ENCODE measurements at places on chromosomes 1 and 21.

- no peak for DNase-seq
Measured at GRCh38 chr1:156143765-156144489, 9.5 kb upstream of the SEMA4A start.

- DNase-seq, result no peak
Measured at GRCh38 chr1:55503663-55504305, 288.6 kb upstream of the USP24 start.

DNA sequence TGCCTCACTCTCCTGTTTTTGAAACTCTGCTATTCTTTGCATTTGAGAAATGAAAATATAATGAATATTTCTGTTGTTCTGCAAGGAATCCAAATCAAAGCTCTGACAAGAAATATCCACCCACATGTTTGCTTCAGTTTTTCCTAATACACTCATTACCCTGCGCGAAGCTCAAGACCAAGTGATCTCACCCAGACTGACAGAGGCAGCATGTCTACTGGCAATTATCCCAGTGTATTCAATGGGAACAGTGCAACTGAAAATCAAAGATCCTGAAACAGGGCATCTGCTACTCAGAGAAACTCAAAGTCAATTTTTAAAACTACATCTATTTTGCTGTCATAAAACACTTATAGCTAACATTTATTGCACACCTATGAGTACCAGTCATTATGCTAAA, 321.0 kb upstream of the LRRC7 start:
- DNase-seq, result no peak

DNA sequence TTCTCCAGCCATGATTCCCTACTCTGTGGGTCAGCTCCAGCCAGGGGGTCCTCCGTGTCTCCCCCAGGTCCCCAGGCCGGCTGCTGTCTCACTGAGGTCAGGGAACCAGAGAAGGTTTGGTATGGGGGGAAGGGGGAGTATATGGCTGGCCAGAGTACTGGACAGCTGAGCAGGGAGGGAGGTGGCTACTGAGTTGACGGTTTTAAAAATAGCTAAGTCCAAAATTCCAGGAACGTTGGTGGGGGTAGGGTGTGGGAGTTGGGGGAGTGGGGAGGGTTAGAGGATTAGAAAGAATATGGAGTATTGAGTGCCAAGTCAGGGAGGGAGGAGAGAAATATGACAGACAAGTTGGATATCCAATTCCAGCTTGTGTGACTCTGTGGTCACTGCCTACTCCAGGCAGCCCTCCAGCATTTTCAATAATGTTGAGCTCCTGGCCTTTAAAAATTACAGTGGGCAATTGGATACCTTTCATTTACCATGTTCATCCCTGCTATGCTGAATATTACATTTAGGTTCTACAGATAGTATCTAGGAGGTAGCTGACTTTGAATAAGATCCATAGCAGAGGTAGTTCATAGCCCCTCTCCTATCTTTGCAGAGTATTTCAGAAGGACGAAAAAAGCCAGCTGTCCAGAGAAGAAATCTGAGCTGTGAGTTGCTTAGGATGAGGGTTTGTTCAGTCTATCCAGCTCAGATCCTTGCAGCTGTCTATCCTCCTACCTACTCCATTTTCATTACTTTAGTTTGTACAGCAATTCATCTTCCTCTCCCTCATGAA, at the start of gene HJV:
Gene HJV (minus strand): TSS at position 114 of the 781 bp plus-strand sequence. CDS start 1,504 bp downstream, outside the sequence.
- no peak for DNase-seq

DNA sequence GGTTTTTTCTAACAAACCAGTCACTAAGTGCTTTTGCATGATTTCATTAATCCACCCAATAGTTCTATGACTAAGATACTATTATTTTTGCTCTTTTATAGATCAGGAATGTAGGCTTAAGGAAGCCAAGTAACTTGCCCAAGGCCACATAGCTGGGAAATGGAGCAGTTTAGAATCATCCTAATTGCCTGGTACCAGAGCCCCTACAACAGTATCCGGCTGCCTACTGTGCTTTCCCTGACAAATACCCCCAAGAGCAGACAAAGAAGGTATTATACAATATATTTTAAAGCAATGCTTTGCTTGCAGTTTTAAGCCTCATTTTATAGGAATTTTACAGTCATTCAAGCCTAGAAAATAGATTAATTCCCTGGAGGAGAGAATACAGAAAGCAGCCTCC, 45.5 kb upstream of the RASAL2 start:
- no peak for DNase-seq

- no peak for DNase-seq
Measured at GRCh38 chr1:42034426-42034825, 115.7 kb upstream of the HIVEP3 start.

- DNase-seq, result no peak
Measured at GRCh38 chr21:39531840-39532239, 80.1 kb downstream of the SH3BGR start.

DNA sequence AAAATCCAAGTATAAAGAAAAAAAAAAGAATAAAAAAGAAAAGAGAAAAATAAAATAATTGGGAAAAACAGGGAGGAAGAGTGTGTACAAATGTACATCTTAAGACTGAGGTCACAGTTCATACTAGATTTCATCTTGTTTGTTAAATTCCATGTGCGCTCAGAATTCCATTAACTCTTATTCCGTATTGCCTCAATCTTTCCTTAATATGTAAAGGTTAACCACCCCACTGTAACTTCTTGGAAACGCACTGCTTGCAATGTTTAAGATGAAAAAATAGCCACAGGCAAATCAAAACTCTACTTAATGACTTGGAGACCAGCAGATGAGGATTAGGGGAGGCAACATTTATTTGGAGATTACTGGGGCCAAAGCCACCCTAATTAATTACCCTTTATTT, 23.9 kb upstream of the KCNE1 start:
- no peak for DNase-seq

DNA sequence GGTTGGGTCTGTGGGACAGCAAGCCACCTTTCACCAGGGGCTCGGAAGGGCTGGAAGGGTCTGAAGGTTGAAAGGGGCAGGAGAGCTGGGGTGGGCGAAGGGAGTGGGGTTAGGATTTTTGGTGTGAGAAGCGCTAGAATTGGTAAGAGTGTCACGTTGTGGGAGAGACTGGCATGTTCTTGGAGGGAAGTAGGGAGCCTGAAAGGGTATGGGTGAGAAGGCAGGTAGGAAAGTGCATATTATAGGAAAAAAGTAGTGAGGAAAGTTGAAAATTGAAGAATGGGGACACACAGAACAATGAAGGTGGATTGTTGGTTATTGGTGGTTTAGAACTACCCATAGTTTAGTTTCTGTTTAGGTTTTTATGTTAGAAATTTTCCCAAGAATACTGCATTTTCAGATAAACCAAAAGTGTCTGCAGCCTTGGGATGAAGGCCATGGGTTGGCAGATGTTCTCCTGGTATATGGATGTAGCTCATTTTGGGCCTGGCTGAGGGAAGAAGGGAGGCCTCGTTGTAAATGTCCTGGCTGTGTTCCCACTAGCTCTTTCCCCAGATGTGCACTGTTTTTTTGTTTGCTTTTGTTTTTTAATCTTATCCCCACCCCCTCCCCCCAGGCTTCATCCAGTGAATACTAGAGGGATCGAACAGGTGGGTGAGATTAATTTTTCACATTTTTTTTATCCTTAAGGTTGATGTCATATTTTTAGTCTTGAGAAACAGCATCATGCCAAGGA, 1.2 kb downstream of the LRRC42 start:
- no peak for DNase-seq

GRCh38 chr21:39238275-39238674, 55.0 kb upstream of the PSMG1 start:
- DNase-seq, result no peak

GRCh38 chr1:59997479-59998115, 71.0 kb upstream of the CYP2J2 start:
- DNase-seq, result no peak

- DNase-seq, result no peak
Measured at GRCh38 chr1:64046243-64046642, 157.2 kb upstream of the UBE2U start.

GRCh38 chr1:36306210-36306901, at the start of gene SH3D21:
Gene SH3D21 (plus strand): TSS chr1:36306368. CDS start chr1:36306421, 53 bp downstream.
- peak; percentile 34 for DNase-seq

GRCh38 chr1:7938070-7938469, 2.6 kb downstream of the TNFRSF9 start:
- DNase-seq, result no peak

- DNase-seq, result no peak
Measured at GRCh38 chr1:218510153-218510772, 165.1 kb downstream of the TGFB2 start.

DNA sequence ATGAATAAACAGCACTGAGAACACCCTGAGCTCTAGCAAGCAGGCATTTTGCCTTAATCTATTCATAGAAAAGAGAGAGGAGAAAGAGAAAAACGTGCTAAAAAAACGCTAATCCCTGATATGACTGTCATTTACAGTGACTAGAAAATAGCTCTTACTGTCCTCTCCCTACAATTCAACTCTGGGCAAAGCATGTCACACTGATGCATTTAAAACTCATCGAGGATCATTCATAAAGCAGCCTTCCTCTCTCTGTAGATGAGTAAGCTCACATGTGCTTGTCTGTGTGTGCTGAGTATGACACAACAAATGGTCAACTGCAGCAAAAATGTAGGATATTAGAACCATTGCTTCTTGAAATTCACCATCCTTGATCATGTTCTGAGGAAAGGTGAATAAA, 109.0 kb downstream of the SGIP1 start:
- no peak for DNase-seq

DNA sequence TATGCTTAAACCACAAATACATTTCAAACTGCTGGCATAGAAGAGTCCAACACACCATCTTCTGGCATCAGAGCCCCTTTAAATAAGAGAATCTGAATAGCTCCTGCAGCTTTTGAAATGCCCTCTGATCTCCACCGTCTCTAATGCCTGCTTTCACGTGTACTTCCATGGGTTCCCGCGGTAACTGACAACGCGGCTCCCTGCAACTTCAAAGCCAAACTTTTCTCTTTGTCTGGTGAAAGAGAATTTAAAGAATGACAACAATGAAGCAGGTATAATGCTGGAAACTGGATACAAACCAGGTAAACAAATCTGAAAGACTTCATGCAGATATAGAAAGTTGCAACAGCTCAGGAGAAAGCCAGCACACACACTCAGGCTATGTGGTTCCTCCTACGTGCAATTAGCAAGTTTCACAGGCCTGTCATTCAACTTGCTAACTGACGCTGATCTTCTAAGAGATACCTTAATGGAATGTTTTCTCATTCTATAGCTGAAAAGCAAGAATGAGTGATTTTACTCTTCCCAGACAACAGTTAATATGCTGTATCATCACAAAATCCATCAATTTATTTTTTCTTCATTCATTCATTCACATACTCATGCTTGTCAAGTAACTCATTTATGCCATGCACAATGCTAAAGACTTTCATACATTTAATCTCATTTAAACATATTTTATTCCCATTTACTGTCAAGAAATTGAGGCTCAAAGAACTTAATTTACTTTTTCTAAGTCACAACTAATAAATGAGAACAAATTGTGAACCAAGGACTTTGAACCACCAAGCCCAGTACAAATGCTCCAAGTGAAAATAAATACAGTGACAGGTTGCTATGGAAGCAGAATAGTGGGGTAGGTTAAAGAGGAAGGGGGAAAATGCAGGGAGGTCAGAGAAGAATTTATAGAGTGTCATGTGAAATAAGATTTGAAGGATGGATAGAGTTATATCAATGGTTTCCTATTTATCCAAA, 202.7 kb upstream of the SNX7 start:
- DNase-seq, result no peak

DNA sequence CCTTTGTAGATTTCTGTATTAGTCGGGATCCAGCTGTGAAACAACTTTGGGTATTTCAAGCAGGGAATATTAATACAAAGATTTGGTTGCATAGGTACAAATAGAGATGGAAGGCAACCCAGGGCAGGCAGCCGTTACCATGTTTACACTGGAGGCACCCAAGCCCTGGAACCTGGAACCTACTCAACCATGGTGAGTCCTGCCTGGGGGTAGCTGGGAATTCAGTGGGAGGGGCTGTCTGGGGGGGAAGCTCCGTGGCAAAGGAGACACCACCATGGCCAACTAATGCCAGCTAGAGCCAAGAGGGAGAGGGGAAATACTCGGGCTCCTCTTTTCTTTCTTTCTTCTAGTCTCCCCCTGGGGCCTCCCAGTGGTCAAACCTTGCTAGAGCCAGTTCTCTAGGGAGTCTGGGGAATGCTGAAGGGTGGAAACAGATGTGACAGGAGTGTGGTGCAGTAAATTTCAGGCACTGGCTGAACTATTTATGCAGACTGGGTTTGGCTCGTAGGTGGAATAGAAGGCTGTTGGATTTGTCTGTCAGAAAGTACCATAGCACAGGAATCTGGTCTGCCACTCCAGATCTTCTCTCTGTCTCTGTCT, 91.9 kb upstream of the CACNA1E start:
- no peak for DNase-seq

DNA sequence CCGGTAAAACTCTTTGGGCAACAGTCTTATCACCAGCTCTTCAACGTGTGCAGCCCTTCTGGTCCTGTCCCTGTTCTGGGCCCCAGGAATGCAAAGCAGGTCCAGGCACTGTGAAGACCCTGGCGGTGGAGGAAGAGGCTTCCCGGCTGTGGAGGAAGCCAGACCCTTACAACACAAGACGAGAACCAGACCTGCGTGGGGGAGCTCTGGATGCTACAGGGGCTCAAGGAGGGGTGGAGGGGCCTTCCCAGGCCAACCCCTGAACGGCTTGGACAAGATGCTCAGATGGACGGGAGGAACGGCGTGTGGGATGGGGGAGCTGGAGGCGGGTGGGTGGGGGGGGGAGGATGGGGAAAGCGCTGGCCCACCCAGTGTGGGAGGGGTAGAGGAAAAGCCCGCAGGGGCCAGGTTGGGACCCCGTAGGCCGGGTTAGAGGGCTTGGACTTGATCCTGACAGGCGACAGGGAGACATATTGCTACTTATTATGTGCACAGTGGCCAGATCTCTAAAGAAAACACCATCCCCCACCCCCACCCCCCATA, 5.1 kb upstream of the OLIG2 start:
- DNase-seq, result no peak

GRCh38 chr21:40373761-40374160, 473.2 kb downstream of the DSCAM start:
- no peak for DNase-seq

GRCh38 chr1:37989361-37989930, 376 bp downstream of the SF3A3 start:
- no peak for DNase-seq

DNA sequence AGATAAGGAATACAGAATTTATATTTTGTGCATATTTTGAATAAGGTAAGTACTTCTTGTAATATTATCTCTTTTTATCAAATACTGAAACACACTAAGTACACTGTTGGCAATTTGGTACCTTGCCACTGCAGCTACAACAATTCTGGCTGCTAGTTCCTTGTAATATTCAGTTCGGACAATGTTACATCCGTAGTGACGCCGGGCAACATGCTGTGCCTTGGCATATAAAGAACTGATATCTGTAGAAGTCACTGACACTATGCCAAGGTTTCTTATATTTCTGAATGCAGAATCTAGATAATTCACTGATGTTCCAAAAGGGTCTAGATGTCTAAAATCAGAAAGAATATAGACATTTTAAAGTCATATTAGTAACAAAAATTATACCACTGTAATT, 17.5 kb downstream of the TRMT1L start:
- DNase-seq, result no peak

DNA sequence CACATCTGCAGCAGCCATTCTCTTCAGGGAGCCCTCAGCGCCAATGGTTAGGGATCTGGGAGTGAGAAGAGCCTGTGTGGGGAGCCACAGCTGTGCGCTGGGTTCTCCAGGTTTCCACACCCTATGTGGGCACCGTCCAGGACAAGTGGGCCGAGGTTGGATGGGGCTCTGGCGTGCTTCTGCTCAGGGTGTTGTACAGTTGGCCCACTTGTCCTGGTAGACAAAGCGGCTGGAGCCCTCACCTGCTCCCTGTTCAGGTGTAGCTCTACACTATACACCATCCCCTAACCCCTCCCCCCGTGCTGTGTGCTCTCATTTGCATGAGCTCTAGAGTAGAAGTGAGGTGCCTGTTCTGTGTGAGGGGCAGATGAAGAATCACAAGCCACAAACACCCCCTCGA, 12.2 kb downstream of the SH3BP5L start:
- no peak for DNase-seq

Measured in SHP77 treated with DMSO at 0.1 percent for 48 hours (cell line).